T-helper 17 cell (primary cell): ENCODE measurements at places on chromosomes 16 and 17.

DNA sequence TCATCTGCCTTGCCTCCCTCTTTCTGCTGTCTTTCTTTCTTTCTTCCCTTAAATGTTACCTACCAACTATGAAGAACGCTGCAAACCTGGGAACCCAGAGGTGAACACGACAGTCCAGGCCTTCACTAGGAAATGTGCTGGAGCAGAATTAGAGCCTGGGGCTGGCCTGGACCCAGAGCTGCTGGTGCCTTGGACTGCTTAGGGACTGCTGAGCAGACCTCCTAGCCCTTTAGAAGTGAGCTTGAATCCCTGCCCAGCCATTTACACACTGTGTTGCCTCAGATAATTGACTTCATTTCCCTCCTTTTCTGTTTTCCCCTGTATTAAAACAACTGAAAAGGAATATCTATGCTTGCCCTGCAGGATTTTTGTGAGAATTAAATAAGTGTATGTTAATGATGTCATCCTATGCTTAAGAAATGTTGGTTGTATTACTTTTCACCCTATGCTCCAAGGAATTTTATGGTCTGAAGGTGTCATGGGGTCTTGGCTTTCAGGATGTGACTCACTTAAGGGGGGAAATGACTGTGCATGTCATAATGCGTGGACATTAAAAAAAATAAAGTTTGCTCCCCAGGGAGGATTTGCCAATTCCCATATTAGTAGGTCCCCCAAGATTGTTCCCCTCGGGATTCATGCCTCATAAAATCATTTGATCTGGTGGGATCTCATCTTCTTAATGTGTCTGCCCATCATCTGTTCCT lies 11.5 kb downstream of the CDH13 start:
- DNase-seq = no peak

GRCh38 chr16:11539641-11540050 lies 47.1 kb downstream of the LITAF start:
- no peak for DNase-seq

- DNase-seq = no peak
Measured at GRCh38 chr16:51321251-51321650, 170.2 kb upstream of the SALL1 start.

DNA sequence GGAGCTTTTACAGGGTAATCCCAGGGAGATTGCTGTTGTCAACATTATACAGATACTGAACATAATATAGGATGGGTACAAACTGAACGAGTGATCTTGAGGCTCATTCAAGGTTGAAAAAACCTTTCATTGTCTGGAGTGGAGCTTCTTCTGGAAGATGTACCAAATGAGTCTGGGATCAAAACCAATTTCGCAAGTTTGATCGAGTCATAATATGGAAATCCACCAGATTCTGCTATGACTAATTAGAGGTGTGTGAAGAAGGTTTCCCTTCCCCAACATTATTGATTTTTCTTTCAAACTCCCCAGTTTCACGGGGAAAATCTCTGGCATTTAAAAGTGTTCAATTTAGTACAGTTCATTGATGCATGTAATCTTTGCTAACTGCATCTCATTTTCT lies 324.1 kb downstream of the ZFHX3 start:
- no peak for DNase-seq

DNA sequence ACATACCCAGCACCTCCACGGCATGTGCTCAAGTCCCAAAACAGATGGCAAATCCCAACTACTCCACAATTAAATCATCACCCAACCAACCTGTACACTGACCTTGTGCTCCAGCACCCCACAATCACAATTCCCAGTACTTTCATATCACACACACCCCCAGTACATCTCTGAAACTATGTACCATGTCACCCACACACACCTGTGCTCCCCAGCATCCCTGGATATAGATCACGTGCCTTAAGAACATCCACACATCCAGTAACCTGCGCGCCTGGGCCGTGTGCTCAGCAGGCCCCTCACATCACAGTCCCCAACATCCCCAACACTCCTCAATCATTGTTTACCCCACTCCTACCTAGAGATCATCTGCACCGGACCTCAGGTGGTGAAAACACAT lies 2.1 kb downstream of the NLGN2 start:
- DNase-seq = no peak

DNA sequence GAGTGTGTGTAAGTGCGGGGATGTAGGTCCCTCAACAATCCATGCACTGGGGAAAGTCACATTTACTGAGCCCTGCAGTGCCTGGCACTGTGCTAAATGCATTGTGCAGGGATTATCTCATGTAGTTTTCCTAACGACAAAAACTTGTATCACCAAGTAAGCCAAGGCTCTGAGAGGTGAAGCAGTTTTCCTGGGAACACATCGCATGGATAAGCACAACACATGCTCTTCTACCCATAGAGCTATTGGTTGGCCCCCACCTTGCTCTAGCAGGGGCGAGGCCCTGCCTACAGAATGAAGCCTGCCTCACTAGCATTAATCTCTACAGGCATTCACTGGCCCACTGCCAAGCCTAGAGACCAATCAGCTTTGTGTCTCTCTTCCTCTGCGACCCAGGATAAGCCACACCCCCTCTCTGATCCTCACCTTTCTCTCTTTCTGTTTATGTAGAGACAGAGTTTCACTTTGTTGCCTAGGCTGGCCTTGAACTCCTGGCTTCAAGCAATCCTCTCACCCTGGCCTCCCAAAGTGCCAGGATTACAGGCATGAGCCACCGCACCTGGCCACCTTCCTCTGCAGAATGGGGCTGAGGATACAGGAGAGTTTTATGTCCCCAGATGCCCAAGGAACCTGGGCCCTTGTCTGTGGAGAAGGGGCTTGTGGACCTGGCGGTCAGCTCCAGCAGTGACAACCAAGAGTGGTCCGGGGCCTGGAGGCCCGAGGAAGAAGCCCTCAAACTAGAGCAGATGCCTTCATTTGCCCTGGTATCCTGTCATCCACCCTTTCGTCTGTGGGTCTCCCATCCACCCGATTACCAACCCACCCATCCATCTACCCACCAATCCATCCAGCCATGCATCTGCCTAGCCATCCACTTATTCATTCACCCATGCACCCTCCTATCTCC lies 12.8 kb downstream of the CDH16 start:
- no peak for DNase-seq

DNA sequence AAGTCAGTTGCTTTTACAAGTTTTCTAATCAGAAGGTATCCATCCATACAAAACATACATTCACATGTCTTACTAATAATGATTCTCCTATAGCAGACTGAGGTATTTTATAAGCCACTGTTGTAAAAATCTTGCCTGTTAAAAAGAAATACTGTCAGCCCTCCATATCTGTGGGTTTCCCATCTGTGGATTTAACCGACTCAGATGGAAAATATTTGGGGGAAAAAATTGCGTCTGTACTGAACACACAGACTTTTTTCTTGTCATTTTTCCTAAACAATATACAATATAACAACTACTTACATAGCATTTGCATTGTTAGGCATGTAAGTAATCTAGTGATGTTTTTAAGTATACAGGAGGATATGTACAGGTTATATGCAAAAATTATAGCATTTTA lies 90.4 kb downstream of the PARN start:
- no peak for DNase-seq

DNA sequence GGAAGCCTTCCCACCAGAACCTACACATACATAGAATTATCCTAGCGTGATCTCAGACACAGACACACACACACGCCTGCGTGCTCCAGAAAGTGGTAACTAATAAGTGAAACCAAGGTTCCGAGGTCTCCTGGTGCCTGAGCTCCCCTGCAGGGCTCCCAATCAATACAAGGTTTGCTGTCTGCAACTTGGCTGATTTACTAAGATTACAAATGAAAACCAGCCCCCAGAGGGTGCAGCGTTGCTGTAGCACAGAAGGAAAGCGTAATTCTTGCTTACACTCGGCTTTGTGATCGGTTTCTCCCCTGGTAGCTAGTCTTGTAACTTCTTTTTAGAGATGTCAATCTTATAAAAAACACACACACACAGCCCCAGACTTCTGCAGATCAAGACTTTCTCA lies 334.1 kb upstream of the XYLT1 start:
- no peak for DNase-seq

- no peak for DNase-seq
Measured at GRCh38 chr16:84044118-84044488, 1.5 kb upstream of the SLC38A8 start.

DNA sequence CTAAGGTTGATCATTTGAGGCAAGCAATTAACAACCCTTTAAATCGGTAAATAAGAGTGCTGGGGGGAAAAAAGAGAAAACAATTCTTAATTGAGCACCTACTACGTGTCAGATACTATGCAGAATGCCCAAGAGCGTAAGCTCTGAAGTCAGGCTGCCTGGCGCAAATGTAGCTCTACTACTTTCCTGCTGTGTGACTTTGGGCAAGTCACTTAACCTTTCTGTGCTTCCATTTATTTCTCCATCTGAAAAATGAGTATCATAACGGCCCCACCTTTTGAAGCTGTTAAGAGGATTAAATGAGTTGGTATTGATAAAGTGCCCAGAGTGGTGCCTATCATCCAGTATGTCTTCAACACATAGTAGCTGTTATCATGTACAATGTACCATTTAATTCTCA lies 102.0 kb downstream of the CACNG3 start:
- DNase-seq = no peak

DNA sequence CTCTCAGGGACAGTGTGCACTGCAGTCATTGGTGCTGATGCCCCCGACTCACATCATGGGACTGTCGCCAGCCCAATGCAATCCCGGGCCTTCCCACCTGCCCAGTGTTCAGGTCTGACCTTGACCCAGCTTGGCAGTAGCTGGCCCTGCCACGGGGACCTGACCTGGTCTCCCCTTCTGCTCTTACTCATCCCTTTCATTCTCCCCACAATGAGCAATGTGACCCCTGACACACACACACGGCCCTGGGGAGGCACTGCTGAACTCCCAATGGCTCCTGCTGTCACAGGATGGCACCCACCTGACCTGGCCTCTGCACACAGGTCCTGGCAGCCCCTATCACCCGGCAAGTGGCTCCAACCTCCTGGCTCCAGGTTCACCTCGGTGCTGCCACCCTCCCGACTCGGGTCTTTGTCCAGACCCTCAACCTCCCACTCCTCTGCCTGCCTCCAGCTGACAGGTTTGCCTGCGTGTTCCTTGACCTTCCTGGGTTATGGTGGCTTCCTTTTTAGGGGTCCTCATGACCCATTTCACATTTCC lies 6.6 kb downstream of the CD300C start:
- DNase-seq = no peak

DNA sequence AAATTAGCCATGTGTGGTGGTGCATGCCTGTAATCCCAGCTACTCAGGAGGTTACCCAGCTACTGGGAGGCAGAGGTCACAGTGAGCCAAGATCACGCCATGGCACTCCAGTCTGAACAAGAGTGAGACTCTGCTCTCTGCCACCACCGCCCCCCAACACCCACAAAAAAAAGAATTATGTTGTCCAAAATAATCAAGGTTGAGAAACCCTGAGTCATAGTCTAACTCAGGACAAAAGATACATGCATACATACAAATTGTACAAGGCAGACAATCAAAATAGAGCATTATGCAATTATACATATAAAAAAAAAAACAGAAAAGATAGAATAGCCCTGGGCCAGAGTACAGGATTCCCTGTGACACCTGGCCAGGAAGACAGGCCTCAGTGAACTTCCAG lies 6.6 kb upstream of the KPNB1 start:
- DNase-seq = no peak

GRCh38 chr17:40364121-40364861 lies at the start of gene GJD3:
GJD3 (minus strand) TSS chr17:40364737; CDS start chr17:40363815, 922 bp downstream.
- DNase-seq = no peak

- no peak for DNase-seq
Measured at GRCh38 chr16:67990018-67990386, 9.3 kb downstream of the DPEP2 start.

DNA sequence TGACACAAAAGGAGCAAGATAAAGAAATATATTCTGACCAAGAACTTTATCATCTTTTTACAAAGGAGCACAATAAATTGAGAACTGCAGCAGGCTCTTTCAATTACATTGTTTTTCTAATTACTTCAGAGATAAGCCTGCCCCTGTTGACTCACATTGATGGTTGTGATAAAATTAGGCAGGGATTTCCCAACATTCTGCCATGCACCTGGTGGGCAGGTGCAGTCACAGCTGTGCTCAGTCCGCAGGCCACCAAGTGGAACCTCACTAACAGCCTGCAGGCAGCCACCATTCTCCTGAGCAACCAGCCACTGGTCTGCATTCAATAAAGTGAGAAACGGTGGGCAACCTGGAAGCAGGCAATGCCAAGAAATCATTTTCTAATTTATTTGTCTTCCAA lies 5.1 kb downstream of the FANCA start:
- no peak for DNase-seq

GRCh38 chr16:12685806-12686205 lies 117.9 kb downstream of the CPPED1 start:
- DNase-seq = no peak

DNA sequence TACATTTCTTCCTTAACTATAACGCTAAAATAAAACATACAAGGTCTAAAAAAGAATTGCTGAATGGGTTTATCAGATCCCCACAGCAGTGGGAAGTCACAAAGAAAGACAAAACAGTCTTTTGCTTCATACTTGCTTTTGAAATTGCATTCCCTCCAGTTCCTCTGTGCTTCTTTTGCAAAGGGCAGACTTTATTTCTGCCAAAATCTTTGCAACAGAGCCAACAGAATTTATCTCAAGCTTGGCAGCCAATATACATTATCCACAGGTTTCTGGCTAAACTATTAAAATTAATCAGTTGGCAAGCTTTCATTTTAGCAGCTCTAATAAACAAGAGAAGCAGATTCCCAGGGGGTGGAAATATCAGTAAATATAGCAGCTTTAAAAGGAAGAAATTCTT lies 378.9 kb upstream of the CA10 start:
- no peak for DNase-seq

DNA sequence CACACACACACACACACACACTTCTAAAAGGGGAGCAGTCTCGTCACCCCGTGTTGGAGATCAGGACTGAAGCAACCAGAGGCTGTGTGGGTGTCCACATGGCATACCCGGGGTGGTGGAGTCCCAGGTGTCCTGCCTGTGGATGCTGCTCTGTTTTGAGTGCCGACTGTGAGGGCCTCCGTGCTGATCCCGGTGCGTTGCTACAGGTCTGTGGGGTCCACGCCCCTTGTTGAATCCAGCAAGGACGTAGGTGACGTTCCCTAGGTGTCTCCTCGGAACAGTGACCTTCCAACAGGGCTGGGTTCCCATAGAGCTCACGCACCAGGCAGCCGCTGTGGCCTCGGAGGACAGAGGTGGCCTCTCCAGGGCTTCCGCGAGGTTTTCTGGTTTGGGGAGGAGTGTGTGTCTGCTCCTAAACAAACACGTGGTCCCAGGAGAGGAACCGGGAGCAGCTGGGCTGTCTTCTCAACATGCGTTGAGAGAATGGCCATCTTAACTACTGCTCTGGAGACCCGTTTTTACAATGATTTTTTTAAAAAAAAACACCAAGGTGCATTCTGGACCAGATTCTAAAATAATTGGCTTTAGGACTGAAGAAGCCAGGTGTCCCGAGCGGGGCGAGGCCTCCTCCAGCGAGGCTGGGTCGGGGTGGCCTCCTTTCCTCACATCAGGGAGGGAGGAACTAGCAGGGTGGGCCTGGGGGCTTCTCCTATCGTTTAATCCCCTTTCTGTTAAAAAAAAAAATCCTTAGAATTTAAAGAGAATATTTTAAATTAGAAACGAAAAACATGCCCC lies 100.6 kb upstream of the ZNF750 start:
- DNase-seq = no peak
